Endothelial cell of umbilical vein (primary cell): ENCODE measurements at places on chromosomes 3 and 15. TPM values are rescaled to one million over a fixed set of nuclear protein-coding genes. Genes with fewer than 3 reads are reported as not detected.

DNA sequence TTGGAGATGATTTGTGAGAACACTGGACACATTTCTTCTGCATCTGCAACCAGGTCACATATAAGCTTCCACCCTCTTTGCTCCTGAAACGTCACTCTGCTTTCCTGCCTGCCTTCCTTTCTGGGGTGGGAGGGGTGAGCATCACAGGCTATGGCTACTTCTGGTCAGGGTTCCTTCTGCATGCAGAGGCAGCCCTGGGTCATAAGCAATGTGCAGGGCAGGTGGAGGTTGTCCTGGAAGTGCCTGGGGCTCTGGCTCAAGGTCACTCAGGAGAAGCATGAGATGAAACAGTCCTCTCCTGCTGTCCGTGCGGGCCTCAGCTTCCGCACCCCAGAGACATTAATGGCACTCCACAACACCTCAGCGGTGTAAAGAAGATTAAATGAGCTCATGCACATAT lies 15.1 kb downstream of the SLC6A20 start:
- H3K4me1 ChIP-seq, result no peaks in the 10 kb centered on the region
- peaks cover 14% of the 10 kb centered on the region for H3K27me3 ChIP-seq
- DNase-seq, result no peak
- no peaks in the 10 kb centered on the region for H3K36me3 ChIP-seq
- no peak overlapping the region for H3K27ac ChIP-seq
- H3K4me3 ChIP-seq, result no peak overlapping the region

DNA sequence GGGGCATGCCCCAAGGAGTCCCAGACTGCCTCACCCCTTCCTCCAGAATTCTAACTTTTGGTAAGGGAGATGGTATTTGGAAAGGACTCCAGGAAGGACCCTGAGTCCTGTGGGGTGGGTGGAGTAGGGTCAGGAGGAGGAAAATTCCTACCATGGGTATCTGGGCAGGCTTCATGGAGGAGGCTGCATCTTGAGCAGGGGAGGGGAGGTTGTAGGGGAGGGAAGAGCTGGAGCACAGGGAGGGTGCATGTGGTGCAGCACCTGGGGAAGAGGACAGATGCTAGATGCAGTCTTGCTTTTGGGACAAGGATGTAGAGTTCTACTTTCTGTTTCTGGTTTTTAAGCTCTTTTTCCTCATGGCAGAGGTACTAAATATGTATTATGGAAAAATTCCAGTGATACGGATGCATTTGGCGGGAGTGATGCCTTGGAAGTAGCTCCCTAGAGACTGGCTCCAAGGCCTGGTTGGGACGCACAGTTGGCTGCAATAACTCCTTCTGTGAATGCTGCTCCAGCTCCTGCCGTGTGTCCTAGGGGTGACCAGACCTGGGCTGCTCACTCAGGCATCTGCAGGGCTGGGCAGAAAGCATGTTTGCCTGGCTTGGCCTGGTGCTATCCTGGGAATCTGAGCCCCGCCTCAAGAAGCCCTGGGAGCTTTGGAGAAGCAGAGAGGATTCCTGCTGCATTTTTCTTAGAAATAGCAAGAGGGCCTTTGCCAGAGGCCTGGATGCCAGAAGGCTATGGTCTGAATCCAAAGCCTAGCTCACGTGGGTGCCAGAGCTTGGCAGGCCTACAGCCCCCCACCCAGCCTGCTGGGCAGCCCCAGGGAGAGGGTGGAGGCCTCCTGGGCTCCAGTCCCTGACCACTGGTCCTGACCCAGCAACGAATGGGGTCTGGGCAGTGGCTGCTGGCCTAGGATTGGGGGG lies 10.1 kb downstream of the SEMA3F start:
- H3K4me3 ChIP-seq, result no peak overlapping the region
- H3K36me3 ChIP-seq, result no peaks in the 10 kb centered on the region
- H3K27me3 ChIP-seq, result no peaks in the 10 kb centered on the region

- H3K27me3 ChIP-seq, result no peaks in the 10 kb centered on the region
- no peak for DNase-seq
- H3K27ac ChIP-seq, result no peak overlapping the region
- no peak overlapping the region for H3K4me3 ChIP-seq
- H3K4me1 ChIP-seq, result no peaks in the 10 kb centered on the region
Observed at GRCh38 chr3:49602049-49602554, 47.8 kb downstream of the BSN start.

- no peaks in the 10 kb centered on the region for H3K27me3 ChIP-seq
- DNase-seq, result no peak
- no peaks in the 10 kb centered on the region for H3K36me3 ChIP-seq
Observed at GRCh38 chr15:80703965-80704364, 8.9 kb downstream of the ABHD17C start.

- no peak overlapping the region for H3K4me3 ChIP-seq
- no peak for DNase-seq
- H3K36me3 ChIP-seq, result no peaks in the 10 kb centered on the region
- no peak overlapping the region for H3K27ac ChIP-seq
- H3K27me3 ChIP-seq, result no peaks in the 10 kb centered on the region
Observed at GRCh38 chr3:106392915-106393314, 524.1 kb upstream of the CBLB start.

DNA sequence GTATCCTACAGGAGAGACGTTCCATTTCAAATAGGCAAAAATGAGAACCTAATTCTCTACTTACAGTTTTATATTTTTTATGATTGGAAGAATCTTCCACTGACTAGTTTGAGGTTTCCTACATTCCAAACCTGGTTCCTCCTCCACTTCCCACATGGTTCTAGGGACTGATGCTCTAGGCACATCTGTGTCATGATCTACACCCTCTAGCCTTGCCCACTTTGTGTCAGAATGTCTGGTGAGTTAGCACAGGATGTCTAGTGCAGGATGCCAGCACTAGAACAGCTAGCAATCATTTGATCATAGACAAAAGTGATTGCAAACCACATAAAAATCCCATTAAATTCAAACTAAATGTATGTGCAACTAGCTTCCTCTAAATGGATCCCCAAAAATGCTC lies 26.7 kb upstream of the FILIP1L start:
- no peaks in the 10 kb centered on the region for H3K27me3 ChIP-seq
- no peaks in the 10 kb centered on the region for H3K4me1 ChIP-seq
- no peak overlapping the region for H3K4me3 ChIP-seq
- H3K27ac ChIP-seq, result no peak overlapping the region
- DNase-seq, result no peak
- H3K36me3 ChIP-seq, result no peaks in the 10 kb centered on the region

DNA sequence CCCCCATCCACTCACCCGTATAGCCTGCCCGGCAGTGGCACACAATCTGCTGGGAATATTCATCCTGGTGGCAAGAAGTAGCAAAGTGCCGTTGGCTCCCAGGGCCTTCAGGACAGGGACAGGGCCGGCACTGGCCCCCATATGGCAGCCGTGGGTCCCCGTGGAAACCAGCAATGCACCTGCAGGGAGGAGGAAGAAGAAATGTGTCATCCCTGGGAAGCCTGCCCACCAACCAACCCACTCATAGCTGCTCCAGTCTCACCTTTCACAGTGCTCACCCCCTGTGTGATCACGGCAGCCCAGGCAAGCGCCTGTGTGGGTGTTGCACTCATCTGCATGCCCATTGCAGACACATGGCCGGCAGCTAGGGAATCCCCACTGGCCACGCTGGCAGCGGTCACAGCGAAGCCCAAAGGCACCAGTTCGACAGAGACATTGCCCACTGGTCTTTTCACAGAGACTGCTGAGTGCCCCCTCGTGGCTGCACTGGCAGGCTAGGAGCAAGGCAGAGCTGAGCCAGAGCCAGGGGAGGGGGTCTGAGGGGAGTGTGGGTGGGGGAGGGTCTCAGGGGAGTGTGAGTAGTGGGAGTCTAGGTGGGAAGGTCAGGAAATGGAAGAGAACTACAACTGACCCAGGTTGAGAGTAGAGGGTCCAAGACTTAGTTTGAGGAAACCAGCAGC lies 4.5 kb upstream of the USP19 start:
- no peaks in the 10 kb centered on the region for H3K4me1 ChIP-seq
- no peak for DNase-seq
- H3K27ac ChIP-seq, result no peak overlapping the region
- H3K4me3 ChIP-seq, result no peak overlapping the region
- H3K36me3 ChIP-seq, result peaks cover 5% of the 10 kb centered on the region

DNA sequence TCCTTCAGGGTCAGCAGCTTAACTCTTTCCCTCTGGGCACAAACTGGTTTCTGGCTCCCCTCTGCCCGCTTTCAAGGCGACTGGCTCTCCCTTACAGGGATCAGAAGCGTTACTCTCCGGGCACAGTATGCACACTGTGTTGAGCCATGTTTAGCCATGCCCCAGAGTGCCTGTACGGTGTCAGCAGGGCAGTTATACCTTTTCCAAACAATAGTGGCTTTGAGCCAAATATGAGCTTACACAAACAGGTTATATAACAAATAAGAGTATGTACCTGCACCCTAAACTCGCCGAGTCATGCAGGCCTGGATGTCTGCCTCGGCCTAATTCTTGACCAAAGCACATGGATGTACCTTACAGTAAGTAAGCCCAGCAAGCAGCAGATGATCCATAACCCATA lies 175.6 kb upstream of the ANKRD28 start:
- no peak for DNase-seq
- H3K27ac ChIP-seq, result no peak overlapping the region
- H3K27me3 ChIP-seq, result peaks cover 3% of the 10 kb centered on the region

GRCh38 chr3:8336456-8336855 lies 165.2 kb upstream of the LMCD1 start:
- no peak overlapping the region for H3K27ac ChIP-seq
- no peak overlapping the region for H3K4me3 ChIP-seq
- no peaks in the 10 kb centered on the region for H3K36me3 ChIP-seq
- H3K4me1 ChIP-seq, result no peaks in the 10 kb centered on the region
- DNase-seq, result no peak
- no peaks in the 10 kb centered on the region for H3K27me3 ChIP-seq

DNA sequence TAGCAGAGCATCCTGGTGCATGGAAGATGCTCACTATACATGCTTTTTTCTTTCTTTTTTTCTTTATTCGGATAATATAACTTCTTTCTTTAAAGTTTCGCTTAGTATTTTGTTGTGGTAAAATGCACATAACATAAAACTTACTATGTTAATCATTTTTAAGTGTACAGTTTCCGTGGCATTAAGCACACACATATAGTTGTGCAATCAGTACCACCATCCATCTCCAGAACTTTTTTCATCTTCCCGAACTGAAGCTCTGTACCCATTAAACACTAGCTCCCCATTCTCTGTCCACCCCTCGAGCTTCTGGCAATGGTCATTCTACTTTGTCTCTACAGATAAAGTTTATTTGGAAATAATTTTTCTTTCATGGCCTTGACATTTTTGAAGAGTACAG lies 1.0 kb upstream of the JAGN1 start:
- H3K27me3 ChIP-seq, result no peaks in the 10 kb centered on the region
- H3K27ac ChIP-seq, result no peak overlapping the region
- H3K36me3 ChIP-seq, result peaks cover 4% of the 10 kb centered on the region
- no peak overlapping the region for H3K4me3 ChIP-seq

DNA sequence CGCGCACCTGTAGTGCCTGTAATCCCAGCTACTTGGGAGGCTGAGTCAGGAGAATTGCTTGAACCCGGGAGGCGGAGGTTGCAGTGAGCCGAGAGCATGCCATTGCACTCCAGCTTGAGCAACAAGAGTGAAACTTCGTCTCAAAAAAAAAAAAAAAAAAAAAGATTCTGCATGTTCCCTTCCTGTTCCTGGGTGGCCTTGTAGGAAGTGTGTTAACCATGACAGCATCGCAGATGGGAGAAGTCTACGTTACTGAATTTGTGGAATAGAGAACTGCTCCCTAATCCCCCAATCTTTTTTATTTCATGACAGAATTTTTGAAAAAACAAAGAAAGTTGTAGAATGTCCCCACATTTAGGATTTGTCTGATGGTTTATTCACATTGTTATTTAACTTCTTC lies 45.4 kb downstream of the FOXL2 start:
- H3K4me3 ChIP-seq, result no peak overlapping the region
- DNase-seq, result no peak
- no peaks in the 10 kb centered on the region for H3K27me3 ChIP-seq
- H3K4me1 ChIP-seq, result no peaks in the 10 kb centered on the region

DNA sequence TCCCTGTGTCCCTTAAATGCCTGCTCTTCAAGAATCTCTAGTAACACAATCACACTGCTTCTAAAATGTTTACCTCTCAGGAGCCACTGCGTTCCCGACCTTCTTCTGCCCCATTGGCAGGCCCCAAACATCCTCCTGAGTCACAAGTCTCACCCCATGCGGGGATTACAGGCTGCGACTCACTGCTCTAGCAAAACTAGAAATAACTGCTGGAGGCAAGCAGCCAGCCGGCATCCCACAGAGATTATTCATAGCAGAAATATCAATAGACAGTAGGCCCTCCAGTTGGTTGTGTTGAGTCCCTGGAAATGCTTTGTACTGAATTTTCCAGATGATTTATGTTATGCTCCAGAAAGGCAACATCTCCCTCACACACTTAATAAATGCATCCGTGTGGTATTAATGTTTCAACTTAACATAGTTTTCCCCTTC lies 64.8 kb downstream of the RFTN1 start:
- no peaks in the 10 kb centered on the region for H3K4me1 ChIP-seq
- no peaks in the 10 kb centered on the region for H3K27me3 ChIP-seq
- H3K27ac ChIP-seq, result no peak overlapping the region
- no peaks in the 10 kb centered on the region for H3K36me3 ChIP-seq

- no peaks in the 10 kb centered on the region for H3K36me3 ChIP-seq
- no peak for DNase-seq
- no peak overlapping the region for H3K4me3 ChIP-seq
- no peaks in the 10 kb centered on the region for H3K27me3 ChIP-seq
- no peaks in the 10 kb centered on the region for H3K4me1 ChIP-seq
Observed at GRCh38 chr15:28861031-28861534, 12.6 kb upstream of the GOLGA6L7 start.

DNA sequence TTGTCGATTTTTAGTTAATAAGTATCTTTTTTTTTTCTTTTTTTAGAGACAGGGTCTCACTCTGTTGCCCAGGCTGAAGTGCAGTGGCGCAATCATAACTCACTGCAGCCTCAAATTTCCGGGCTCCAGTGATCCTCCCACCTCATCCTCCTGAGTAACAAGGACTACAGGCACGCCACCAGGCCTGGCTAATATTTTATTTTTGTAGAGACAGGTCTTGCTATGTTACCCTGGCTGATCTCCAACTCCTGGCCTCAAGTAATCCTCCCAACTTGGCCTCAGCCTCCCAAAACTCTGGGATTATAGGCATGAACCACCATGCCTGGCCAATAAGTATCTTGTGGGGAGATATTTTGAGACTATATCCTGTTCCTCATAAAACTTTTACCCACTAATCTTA lies 29.4 kb upstream of the ARID3B start:
- peaks cover 19% of the 10 kb centered on the region for H3K4me1 ChIP-seq
- no peaks in the 10 kb centered on the region for H3K36me3 ChIP-seq
- H3K27me3 ChIP-seq, result no peaks in the 10 kb centered on the region
- no peak overlapping the region for H3K4me3 ChIP-seq
- DNase-seq, result no peak

Gene TOPAZ1
- total RNA-seq, result not detected in 2 replicates

Gene IMPG2
- 0.71 and 0.76 TPM in 2 replicates for total RNA-seq

Gene CAPN3
- total RNA-seq, result 0.51 and 2.2 TPM in 2 replicates

Gene GPR149
- total RNA-seq, result not detected in 2 replicates

Gene ARHGAP11A
- total RNA-seq, result 82.3 and 94.1 TPM in 2 replicates

Gene NR1I2
- not detected in 2 replicates for total RNA-seq

Gene PHLDB2
- 72.0 and 104 TPM in 2 replicates for total RNA-seq

Gene CCPG1
- total RNA-seq, result 58.5 and 59.5 TPM in 2 replicates

Gene CCDC54
- not detected in 2 replicates for total RNA-seq

Gene NR2F2
- 153 and 182 TPM in 2 replicates for total RNA-seq

Gene BCL2A1
- total RNA-seq, result not detected in 2 replicates

Gene SAMMSON
- not detected in 2 replicates for total RNA-seq

Gene GOLGA6A
- total RNA-seq, result not detected in 2 replicates
